ENCODE measurements at places on chromosomes 3 and 15. TPM values are rescaled to one million over a fixed set of nuclear protein-coding genes. Genes with fewer than 3 reads are reported as not detected.

Gene ROBO1
- total RNA-seq: 63.5 TPM

Gene BFSP2
- not detected for total RNA-seq

Gene CELSR3
- total RNA-seq: 3.8 TPM

Gene CCR8
- not detected for total RNA-seq

Gene SCN5A
- 0.76 TPM for total RNA-seq

Gene XCR1
- not detected for total RNA-seq

Gene POPDC2
- under 0.01 TPM for total RNA-seq

Gene PLA2G4E
- not detected for total RNA-seq

Gene NR1I2
- total RNA-seq: under 0.01 TPM

Gene NR2E3
- 0.13 TPM for total RNA-seq

Gene SLC12A1
- total RNA-seq: under 0.01 TPM

Gene PSTPIP1
- total RNA-seq: 0.25 TPM

Gene FILIP1L
- 25.7 TPM for total RNA-seq

Gene DAZL
- not detected for total RNA-seq

Gene BCHE
- 1.1 TPM for total RNA-seq

Gene CAPN3
- 1.9 TPM for total RNA-seq

Gene COPS2
- total RNA-seq: 29.7 TPM

Gene FRMD5
- total RNA-seq: 10.8 TPM

Gene PLSCR5
- total RNA-seq: not detected

Gene TOPAZ1
- not detected for total RNA-seq

Gene HIGD2B
- not detected for total RNA-seq

Gene ANKRD63
- total RNA-seq: not detected

Gene ZMYND10
- total RNA-seq: 3.9 TPM

Gene FGD5
- total RNA-seq: 0.51 TPM

Gene SLC51B
- total RNA-seq: not detected

Gene ARRDC4
- 1.3 TPM for total RNA-seq

Gene ACP3
- total RNA-seq: 1.5 TPM

Gene ZIC4
- not detected for total RNA-seq

Gene SI
- not detected for total RNA-seq

Gene IQCF5
- not detected for total RNA-seq

Gene LZTFL1
- total RNA-seq: 11.4 TPM

Gene FSD2
- not detected for total RNA-seq

Gene MAP1A
- 7.6 TPM for total RNA-seq

Gene HRH1
- 35.2 TPM for total RNA-seq

Gene RASGRF1
- total RNA-seq: 0.38 TPM

Gene GRIP2
- total RNA-seq: 0.25 TPM

Gene SLC22A14
- total RNA-seq: 0.16 TPM

Gene SLC24A5
- not detected for total RNA-seq

Gene TUBGCP4
- 12.9 TPM for total RNA-seq

Gene FRG2C
- not detected for total RNA-seq

Gene TTLL13
- under 0.01 TPM for total RNA-seq

Gene CHAC1
- total RNA-seq: 47.9 TPM

Gene TMEM207
- total RNA-seq: not detected

Gene IL12A
- 3.6 TPM for total RNA-seq

Gene PFN2
- 81.3 TPM for total RNA-seq

Gene CLDN1
- total RNA-seq: 84.9 TPM

Gene DOCK3
- total RNA-seq: 0.13 TPM

Gene PTPRG
- 44.9 TPM for total RNA-seq

Gene NCBP2
- 26.4 TPM for total RNA-seq

Gene ALDH1A2
- 31.2 TPM for total RNA-seq

Gene DPPA4
- total RNA-seq: not detected

Gene ZKSCAN7
- 4.9 TPM for total RNA-seq

Gene DPP8
- total RNA-seq: 19.6 TPM

Gene GOLGA6B
- not detected for total RNA-seq

Gene DNAH12
- total RNA-seq: not detected

Gene HOMER2
- total RNA-seq: 36.4 TPM

All from mesangial cell (primary cell).